ENCODE measurements at places on chromosomes 5 and 9. TPM values are rescaled to one million over a fixed set of nuclear protein-coding genes. Genes with fewer than 3 reads are reported as not detected.

The SNCAIP gene
- 11.3 TPM for total RNA-seq

- no peak for DNase-seq
Measured at GRCh38 chr5:77983482-77984199, 207.5 kb upstream of the TBCA start.

- DNase-seq: no peak
Measured at GRCh38 chr9:121026260-121026691, 23.8 kb downstream of the C5 start.

DNA sequence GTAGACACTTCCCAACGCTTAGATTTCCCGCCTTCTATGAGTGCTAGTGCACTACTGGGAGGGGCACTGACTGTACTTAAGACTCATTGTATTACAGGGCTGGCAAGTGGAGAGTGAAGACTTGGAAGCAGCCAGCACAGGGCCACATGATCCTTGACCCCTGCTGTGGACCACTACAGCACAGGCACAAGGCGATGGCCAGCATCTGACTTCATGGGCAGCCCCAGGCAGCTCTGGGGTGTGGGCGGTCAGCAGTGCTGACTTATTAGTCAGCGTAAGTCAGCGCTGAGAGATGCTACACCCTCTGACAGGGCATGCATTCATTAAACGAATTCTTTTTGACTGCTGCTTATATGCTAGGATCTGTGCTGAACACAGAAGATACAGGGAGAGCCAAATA lies 9.3 kb downstream of the SLC46A2 start:
- no peak for DNase-seq

DNA sequence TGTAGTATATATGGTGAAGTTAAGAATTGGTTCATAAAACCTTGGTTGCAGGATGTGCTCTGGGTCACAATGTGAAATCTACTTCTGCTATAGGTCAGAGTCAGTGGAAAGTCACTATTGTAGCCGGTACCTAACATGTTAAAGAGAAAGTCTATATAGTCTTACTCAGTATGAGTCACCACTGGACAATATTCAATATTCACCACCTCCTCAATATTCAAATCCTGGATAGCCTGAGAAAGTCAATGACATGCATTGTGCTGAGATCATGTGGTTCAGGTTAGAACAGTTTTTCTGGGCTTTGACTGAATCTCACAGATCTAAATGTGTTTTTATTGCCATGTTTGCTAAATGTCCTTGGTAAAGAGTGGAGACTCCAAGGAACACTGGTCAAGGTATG lies 108.8 kb downstream of the HMHB1 start:
- no peak for DNase-seq
